Choroid plexus epithelial cell (primary cell): ENCODE measurements at places on chromosomes 7 and 10.

- DNase-seq, result no peak
Observed at GRCh38 chr10:4546931-4547330, 279.1 kb upstream of the AKR1E2 start.

DNA sequence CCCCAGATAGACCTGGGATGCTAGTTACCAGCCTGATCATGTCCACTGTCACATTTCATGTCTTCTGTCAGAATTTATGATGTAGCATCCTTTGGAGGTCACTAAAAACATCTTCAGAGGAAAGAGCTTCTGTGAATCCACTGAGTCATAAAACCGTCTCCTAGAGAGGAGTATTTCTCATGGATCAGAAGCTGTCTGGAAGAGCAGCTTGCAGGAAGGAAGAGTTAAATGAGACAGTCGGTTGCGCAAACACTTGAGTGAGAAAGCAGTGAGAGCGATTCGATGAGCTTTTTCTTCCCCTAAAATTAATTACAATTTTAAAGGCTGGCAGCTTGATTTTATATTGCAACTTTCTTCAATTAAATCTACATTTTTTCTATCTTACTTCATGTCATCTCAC is 47.2 kb upstream of the WDR11 start:
- no peak for DNase-seq

GRCh38 chr7:78616539-78616938 is 818.0 kb downstream of the PHTF2 start:
- DNase-seq, result no peak

- no peak for DNase-seq
Observed at GRCh38 chr7:68393051-68393450, 1205.2 kb upstream of the AUTS2 start.

GRCh38 chr10:16597656-16598055 is 76.0 kb upstream of the C1QL3 start:
- peak; percentile 47 for DNase-seq

DNA sequence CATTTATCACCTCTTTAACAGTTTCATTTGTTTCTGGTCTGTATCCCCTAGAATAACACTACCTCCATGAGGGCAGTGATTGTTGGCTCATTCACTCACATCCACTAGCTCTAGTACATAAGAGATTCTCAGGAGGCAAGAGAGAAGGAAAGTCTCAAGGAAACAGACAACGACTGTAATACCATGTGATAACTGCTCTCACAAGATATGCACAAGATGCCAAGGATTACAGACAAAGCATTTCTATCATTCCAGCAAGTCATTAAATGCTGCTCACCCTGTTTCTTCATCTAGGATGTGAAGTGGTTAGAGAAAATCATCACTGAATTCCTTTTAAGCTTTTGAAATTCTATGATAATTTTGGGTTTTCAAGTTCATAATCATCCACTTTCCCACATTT is 115.3 kb downstream of the HIBADH start:
- peak; percentile 82 for DNase-seq

DNA sequence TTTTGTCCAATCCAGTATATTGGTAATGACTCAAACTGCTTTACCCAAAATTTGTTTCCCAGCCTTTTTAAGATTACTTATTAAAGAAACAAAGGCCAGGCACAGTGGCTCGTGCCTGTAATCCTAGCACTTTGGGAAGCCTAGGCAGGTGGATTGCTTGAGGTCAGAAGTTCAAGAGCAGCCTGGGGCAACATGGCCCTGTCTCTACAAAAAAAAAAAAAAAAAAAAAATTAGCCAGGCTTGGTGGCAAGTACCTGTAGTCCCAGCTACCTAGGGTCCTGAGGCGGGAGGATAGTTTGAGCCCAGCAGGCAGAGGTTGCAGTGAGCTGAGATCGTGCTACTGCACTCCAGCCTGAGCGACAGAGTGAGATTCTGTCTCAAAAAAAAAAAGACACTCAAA is 7.0 kb upstream of the ARHGAP12 start:
- no peak for DNase-seq

DNA sequence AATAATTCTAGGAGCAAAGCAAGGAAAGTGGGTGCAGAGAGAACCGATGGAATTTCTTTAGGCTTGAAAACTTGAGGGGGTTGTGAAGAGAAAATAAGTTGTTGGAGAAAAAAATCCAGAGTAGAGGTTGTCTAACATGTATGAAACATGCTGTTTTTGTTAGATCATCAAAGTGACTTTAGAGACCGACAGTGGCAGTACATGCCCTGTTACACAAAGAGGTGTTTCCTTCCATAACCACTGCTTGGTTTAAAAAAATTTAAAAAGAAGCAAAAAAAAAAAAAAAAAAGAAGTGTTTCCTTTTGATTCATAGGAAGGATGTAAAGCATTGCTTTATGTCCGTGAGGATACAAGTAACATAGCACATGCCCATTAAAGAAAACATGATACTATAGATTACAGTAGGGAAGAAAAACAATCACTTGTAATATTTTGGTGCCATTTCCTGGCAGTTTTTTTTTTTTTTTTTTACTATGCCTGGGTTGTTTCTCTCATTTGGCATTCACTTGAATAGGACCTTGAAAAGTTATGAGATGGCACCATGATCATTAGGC is 6.1 kb downstream of the ENTPD1 start:
- no peak for DNase-seq

DNA sequence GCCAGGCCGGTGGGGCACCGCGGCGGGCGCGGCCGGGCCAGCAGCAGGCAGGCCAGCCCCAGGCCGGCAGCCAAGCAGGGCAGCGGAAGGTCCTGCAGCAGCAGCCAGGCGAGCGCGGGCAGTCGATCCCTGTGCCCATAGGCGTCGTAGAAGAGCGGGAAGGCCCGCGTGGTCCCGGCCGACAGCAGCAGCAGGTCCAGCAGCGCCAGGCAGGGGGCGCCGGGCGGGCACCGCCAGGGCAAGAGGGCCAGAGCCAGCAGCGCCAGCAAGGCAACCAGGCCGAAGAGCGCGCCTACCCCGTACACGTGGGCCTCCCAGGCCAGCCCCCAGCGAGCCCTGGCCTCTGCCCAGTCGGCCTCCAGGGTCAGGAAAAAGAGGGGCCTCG is 8.4 kb upstream of the RBM28 start:
- DNase-seq, result peak; percentile 41

- DNase-seq, result no peak
Observed at GRCh38 chr10:110312206-110312605, 7.5 kb upstream of the SMNDC1 start.

GRCh38 chr7:36192053-36192824 is 39.2 kb downstream of the EEPD1 start:
- DNase-seq, result peak; percentile 79

DNA sequence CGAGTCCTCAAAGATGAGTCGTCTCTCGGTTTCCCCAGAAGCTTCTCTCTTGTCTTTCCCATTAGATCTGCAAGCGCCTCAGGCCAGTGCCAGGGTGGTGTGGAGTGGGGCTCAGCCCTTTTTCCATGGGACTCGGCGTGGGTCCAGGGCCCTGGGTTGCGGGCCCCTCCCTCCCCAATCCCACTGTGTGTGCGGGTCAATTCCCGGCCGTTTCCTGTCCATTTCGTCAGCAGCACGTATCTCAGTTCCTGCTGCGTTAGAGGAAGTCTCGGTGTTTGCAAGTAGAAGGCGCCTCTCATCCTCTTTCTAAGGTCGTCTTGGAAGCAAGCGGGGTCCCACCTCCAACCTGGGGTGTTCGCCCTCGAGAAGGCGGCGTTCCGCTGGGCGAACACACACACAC is 25.1 kb upstream of the ADGRA1 start:
- DNase-seq, result no peak

DNA sequence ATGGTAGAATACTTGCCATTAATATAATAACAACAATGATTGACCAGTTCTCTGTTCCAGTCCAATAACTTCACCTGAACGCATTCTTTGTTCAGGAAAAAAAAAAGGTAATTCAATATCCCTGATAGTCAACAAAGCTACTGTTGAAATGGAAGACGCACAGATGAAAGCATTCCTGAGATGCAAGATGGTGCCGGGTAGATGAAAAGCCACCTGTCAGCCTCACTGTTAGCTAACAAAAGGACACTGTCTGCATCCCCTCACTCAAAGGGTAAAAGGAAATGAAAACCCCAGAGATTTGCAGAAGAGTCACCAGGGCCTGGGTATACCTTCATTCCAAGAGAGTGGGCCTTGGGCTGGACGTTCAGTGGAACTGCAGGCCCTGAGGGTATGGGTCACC is 357.4 kb downstream of the PLXNA4 start:
- DNase-seq, result no peak

DNA sequence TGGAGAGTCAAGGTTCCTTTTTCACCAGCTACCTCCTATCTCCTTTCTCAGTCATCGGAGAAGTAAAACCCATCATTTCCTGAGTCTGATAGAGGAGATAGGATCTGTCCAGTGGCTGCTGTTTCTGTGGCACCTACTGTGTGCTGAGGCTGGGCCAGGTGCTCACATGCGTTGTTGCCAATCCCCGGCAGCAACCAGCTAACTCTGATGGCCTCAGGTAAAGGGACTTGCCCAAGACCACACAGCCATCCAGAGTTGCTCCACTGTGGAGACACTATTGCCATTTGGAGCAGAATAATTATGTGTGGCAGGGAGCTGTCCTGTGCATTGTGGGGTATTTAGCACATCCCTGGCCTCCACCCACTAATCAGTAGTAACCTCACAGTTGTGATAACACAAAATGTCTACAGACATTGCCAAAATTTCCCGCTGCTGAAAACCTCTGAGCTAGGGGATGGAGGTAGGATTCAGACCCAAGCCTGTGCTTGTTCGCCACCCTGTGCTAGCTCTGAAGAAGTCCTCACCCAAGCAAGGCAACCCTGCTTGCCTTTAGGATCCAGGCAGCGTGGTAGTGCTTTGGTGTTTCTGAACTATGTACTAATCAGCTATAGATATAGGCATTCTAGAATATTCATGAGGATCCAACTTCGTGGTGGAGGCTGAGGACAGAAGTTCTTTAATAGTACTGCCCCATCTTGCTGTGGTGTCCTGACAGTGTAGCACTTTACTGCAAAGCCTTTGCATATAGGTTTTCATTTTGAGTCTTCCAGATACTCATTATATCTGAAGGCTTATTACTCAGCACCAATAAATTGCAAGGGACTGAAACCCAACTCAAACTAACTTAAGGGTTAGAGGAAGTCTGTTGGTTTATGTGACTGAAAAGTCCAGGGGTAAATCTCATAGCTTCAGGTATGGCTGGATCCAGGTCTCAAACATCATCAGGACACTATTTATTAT is 164.6 kb downstream of the GRK5 start:
- DNase-seq, result peak; percentile 43

- no peak for DNase-seq
Observed at GRCh38 chr7:144050093-144050492, 1.3 kb downstream of the OR2A5 start.

DNA sequence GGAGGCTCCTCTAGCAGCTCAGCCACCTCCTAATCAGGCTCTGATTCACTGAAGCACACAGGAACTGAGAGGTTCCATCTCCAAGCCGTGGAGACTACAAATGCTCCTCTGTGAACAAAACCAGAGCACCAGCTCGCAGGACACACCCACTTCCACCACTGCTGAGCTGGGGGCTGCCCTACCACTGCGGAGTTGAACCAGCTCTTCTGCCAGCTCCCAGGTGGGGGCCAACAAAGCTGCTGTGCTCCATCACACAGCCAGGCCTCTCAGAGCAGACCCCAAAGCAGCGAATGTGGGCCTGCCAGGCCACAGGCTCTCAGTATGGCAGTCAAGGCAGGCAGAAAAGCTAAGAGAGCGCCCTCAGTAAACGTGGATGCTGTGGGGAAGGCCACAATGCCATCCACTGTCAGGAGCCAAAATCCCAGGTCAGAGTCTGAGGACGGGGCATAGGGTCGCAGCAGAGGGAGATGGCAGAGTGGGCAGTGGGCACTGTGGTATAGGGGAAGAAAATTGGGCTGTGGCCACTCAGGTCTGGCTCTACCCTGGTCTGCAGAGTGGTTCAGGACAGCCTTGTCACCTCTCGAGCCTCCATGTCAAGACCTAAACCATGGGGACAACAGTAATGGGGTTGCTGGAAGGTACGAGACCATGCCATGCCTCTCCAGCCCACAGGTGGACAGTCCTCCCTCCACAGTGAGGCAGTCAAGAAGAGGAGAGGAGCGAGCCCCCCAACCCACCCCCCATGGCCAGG is 82.1 kb downstream of the GRID1 start:
- DNase-seq, result no peak

GRCh38 chr10:16870331-16870730 is 53.1 kb upstream of the RSU1 start:
- DNase-seq, result no peak

GRCh38 chr10:82149674-82150073 is 274.7 kb downstream of the NRG3 start:
- DNase-seq, result no peak

DNA sequence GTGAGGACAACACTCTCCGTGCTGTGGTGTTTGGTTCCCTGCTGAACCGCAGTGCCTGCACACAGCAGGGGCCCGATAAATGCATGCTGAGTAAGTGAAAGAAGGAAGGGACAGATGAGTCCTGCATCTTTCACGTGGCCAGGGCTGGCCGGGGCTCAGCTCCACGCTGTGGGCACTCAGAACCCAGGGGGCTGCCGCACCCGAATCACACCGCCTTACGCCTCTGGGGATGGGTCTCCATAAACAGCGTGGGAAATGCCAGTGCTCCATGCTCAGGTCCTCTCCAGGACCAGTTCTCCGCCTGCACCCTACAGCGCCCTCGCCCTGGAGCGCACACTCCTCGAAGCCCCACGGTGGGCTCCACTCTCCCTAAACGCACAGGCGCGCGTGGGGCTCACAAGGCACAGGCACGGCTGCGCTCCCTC is 38.1 kb downstream of the RASGEF1A start:
- no peak for DNase-seq

DNA sequence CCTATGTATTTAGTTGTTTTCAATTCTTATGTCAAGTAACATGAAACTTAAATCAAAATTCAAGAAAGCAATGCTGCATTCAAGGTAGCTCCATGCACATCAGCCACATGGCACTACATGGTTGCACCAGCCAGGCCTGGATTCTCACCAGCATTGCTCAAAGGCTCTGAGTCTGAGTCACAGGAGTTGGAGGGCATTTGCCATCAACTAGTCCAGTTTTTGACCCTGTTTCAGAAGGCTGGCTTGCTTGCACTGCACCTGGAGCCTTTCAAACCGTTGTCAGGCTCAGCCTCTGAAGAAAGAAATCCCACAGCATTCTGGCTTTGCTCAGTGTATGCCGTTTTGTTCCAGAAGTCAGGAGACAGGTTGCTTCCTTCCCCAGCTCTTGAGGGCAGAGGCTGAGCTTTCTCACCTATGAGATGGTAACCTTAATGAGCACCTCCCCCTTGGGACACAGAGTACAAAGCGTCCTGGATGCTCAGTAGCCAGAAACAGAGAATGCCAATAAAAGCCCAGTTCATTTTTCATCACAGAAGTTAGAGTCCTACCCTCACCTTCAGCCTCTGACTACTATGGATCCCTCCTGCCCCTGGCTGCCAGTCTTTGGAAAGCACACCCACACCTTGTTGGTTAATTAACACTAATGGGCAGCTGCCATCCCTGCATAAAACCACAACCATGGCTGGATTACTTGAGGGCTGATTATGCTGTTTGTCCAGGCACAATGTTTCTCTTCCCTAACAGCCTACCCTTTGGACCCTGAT is 288.4 kb upstream of the LRRTM3 start:
- no peak for DNase-seq
